ENCODE measurements at places on chromosomes 16 and 17. TPM values are rescaled to one million over a fixed set of nuclear protein-coding genes. Genes with fewer than 3 reads are reported as not detected.
A peak's percentile ranks its signal among the peaks of the same experiment; 100 is the strongest.

DNA sequence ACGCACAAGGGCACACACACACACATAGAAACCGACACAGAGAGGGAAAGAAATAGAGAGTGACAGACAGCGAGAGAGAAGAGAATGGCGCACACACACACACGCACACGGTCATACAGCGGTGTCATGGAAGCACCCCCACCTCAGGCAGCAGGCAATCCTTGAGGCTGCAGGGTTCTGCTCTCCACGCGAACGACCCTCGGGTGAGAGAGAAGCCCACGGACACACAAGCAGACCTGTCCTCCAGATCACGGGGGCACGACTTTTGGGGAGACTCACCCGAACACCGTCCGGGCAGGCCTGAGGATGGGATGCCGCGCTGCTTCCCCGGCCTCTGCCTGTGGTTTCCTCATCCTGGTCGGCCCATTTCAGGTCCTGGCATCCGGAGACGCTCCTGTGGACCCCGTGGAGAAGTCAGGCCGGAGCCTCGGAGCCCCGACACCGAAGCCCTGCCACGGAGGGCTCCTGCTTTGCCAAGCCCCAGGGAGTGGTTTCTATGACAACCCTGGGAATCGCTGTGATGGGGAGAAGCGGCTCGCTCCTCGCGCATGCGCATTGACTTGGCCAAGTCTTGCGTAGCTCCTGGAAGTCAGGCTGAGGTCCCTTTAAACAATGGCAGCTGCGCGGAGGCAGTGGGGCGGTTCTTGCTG is 118.2 kb upstream of the KCNJ18 start:
- H3K27ac ChIP-seq: no peak overlapping the region
- H3K27me3 ChIP-seq: peaks cover 8% of the 10 kb centered on the region

- no peak overlapping the region for H3K27ac ChIP-seq
- no peaks in the 10 kb centered on the region for H3K27me3 ChIP-seq
- no peaks in the 10 kb centered on the region for H3K4me1 ChIP-seq
- DNase-seq: no peak
- H3K36me3 ChIP-seq: no peaks in the 10 kb centered on the region
These were observed 25.6 kb downstream of the GJC1 start for GRCh38 chr17:44804302-44805089.

The TEKT3 gene
- total RNA-seq: not detected

DNA sequence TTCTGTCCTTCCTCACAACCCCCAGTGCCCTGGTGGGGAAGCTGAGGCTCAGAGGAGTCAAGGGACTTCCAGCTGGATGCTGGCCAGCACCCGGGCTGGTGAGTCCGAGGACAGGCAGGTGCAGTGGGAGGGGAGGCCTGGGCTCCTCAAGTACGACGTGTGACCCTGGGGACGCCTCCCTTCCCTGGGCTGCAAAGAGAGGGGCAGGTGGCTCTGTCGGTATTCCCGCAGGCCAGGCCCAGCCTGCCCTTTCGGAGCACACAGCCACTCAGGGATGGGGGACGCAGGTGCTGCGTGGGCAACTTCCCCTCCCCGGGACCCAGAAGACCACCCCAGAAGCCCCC is 33.1 kb upstream of the PVALEF start:
- H3K27me3 ChIP-seq: no peaks in the 10 kb centered on the region
- H3K4me3 ChIP-seq: no peak overlapping the region
- no peak for DNase-seq
- H3K4me1 ChIP-seq: no peaks in the 10 kb centered on the region
- H3K27ac ChIP-seq: no peak overlapping the region

The MT1G gene
- total RNA-seq: 22.4 TPM

DNA sequence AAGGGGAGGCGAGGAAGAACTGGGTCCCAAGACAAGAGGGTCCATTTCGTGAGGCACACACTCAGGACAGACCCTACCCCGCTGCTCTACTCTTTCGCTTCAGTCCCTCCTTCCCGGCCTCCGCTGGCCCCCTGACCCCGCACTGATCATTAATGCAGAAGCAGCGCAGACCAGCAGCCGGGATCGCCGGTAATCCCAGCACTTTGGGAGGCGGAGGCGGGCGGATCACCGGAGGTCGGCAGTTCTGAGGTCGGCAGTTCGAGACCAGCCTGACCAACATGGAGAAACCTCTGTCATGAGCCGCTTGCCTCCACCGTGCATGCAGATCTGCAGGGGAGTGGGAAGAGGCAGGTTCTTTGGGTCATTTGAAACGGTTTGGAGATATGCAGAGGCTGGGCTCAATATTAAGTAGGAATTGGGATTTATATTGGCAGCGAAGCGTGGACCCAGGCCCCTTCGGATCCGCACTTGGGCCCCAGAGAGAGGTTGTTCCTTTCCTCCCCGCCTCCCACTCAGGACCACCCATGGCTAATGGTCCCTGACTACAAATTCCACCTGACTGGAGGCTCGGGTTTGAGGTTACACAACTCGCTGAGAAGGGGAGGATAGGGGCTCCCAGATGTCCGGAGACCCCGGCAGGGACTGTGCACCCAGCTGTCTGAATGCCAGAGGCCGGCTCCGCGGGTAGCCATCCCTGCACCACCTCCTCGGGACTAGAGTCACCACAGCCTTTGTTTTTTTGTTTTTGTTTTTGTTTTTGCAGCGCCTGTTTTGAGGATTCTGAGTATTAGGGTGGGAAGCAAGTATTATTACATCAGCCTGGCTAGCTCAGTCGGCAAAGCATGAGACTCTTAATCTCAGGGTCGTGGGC is 23.6 kb upstream of the OR1F1 start:
- DNase-seq: no peak
- no peak overlapping the region for H3K4me3 ChIP-seq
- H3K4me1 ChIP-seq: peaks cover 11% of the 10 kb centered on the region

DNA sequence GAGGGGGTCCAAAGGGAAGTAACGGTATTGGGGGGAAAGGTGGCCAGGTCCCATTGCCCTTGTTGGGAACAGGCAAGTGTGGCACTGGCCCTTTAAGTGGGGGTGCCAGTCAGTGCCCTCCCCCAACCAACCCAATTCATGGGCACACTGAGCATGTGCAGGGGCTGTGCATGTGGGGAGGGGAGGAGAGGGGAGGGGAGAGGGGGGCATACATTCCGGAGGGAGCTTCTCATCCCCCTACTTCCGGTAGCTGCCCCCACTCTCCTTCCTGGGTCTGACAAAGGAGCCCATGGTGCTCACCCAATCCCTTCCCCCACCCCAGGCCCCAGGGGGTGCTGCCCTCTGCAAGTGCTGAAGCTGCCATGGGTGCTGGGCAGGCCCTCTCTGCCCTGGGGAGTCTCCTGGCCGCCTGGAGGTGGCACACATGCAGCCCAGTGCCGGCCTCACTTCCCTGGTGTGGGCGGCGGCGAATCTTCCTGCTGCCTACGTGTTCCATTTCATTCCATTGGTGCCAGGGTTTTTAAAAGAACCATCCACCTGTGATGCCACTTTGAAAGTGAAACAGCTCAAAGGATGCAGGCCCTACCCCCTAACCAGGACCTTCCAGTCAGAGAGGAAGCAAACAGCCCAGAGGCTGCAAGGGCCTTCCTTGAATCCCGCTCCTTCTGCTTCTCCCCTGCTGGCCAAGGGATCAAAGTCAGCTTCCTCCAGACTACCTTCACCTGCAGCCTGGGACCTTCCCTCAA is 11.0 kb downstream of the HEXIM2 start:
- peak overlapping the region; percentile 93 for H3K27ac ChIP-seq
- H3K36me3 ChIP-seq: no peaks in the 10 kb centered on the region
- H3K4me1 ChIP-seq: peaks cover 21% of the 10 kb centered on the region

The SLC16A11 gene
- total RNA-seq: 0.64 TPM

The EFNB3 gene
- total RNA-seq: not detected

DNA sequence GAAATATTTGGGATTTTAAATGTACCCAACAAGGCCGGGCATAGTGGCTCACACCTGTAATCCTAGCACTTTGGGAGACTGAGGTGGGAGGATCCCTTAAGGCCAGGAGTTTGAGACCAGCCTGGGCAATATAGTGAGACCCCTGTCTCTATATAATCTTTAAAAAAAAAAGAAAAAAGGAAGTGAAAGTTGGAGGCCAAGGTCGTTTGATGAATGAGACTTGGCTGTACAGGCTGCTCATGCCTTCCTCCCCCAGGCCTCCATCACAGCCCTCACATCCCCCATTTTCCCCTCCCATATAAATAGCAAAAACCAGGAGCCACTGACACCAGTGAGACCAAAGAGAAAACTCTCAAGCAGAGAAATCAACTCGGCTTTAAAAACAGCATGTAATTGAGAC is 3.3 kb upstream of the CA7 start:
- DNase-seq: no peak
- H3K27ac ChIP-seq: no peak overlapping the region
- H3K36me3 ChIP-seq: no peaks in the 10 kb centered on the region
- H3K27me3 ChIP-seq: peaks cover 24% of the 10 kb centered on the region
- H3K4me3 ChIP-seq: no peak overlapping the region

DNA sequence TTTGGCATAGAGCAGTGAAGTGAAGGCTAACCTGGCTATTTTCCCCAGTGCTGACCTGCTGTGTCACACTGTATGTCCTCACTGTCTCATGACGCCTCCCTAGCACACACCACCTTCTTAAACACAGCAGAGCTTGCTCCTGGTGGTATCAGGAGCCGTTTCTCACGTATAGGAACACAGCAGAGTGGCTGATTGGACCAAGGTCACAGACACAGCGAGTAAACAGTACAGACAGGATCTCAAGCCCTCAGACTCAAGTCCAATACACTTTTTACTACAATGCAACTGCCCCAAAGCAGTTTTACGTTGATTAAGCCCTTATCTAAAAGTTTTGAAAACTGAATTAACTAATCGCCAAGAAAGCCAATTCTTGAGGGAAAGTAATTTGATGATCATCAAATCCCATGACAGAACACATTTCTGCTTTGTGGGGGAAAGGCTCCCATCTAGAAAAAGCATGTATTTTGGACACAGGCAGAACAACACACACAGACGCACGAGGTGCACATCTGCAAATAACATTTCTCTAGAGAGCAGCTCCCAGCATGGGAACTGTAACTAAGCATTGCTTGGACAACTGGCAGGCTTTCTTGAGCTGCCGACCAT is 15.2 kb downstream of the ARHGAP17 start:
- no peaks in the 10 kb centered on the region for H3K27me3 ChIP-seq
- no peak overlapping the region for H3K4me3 ChIP-seq
- H3K4me1 ChIP-seq: peaks cover 69% of the 10 kb centered on the region
- no peak overlapping the region for H3K27ac ChIP-seq

The KRTAP4-9 gene
- not detected for total RNA-seq

- no peak overlapping the region for H3K27ac ChIP-seq
- H3K4me3 ChIP-seq: no peak overlapping the region
- H3K36me3 ChIP-seq: no peaks in the 10 kb centered on the region
- no peak for DNase-seq
- peaks cover 9% of the 10 kb centered on the region for H3K4me1 ChIP-seq
These were observed 5.9 kb downstream of the IRX6 start for GRCh38 chr16:55329791-55330428.

The ROGDI gene
- total RNA-seq: 2.0 TPM

The MSLN gene
- total RNA-seq: not detected

DNA sequence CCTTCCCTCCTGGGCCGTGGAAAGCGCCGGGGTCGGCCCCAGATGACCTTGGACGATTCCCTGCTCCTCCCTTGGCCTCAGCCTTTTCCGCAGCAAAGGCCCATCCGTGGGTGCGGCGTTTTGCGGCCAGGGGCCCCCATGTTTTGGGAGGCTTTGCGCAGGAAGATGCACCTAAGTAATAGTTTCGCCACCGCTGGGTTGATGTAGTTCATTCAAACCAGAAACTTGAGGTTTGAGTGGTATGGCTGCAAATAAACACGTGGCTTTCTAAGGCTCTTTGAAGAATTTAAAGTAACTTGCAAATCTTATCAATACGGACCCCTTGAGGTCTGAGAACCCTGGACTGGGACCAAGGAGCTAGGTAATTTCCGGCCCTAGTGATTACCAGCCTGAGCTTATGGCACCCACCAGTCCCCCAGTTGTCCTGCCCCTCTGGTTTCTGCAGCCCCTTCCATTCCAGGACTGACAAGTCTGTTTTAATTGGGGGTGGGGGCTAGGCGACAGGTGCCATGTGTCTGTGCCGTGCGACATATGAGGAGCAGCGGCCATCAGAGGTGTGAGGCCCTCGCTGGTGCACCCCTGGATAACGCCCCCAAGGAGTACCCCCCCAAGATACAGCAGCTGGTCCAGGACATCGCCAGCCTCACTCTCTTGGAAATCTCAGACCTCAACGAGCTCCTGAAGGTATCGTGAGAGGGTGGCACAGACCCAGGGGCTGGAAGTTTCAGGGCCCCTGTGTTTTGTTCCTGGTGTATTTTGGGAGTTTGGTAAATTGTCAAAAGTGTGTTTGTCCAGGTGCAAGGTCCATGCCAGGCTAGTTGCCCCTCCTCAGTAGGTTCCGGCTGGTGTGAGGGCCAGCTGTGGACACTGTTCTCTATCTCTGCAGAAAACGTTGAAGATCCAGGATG is 834 bp downstream of the MRPL12 start:
- peak overlapping the region; percentile 77 for H3K27ac ChIP-seq
- peaks cover 40% of the 10 kb centered on the region for H3K4me1 ChIP-seq
- H3K27me3 ChIP-seq: no peaks in the 10 kb centered on the region
- peak overlapping the region; percentile 77 for H3K4me3 ChIP-seq
- H3K36me3 ChIP-seq: peaks cover 42% of the 10 kb centered on the region

DNA sequence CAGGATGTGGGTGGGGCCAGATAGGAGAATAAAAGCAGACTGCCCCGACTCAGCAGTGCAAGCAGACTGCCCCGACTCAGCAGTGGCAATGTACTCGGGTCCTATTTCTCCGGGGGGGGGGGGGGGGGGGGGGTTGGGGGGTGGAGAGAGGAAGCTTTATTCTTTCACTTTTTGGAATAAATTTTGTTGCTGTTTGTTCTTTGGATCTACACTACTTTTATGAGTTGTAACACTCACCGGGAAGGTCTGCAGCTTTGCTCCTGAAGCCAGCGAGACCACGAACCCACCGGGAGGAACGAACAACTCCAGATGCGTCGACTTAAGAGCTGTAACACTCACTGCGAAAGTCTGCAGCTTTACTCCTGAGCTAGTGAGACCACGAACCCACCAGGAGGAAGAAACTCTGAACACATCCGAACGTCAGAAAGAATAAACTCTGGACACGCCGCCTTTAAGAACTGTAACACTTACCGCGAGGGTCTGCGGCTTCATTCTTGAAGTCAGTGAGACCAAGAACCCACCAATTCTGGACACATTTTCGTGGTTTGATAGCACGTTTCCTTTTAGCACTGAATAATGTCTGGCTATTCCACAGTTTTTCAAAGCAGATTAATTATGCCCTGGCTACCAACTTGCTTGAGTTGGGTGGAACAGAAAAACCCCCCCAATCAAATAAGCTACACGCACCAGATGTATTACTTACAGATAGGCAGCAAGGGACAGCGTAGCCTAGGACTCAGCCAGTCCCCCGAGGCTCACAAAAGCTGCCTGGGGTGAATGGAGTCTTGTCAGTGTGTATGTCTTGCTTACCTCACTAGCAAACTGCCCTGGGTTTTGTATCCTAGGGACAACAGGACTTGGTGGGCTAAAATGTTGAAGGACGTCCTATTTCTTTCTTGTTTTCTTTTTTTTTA is 11.9 kb downstream of the FZD2 start:
- no peaks in the 10 kb centered on the region for H3K4me1 ChIP-seq
- H3K36me3 ChIP-seq: no peaks in the 10 kb centered on the region
- no peak overlapping the region for H3K27ac ChIP-seq

The CCL4 gene
- 4.6 TPM for total RNA-seq

Data from activated naive CD4-positive, alpha-beta T cell treated with anti-CD3 and anti-CD28 coated beads for 36 hours (primary cell).